ENCODE measurements at places on chromosomes 6 and 20.

DNA sequence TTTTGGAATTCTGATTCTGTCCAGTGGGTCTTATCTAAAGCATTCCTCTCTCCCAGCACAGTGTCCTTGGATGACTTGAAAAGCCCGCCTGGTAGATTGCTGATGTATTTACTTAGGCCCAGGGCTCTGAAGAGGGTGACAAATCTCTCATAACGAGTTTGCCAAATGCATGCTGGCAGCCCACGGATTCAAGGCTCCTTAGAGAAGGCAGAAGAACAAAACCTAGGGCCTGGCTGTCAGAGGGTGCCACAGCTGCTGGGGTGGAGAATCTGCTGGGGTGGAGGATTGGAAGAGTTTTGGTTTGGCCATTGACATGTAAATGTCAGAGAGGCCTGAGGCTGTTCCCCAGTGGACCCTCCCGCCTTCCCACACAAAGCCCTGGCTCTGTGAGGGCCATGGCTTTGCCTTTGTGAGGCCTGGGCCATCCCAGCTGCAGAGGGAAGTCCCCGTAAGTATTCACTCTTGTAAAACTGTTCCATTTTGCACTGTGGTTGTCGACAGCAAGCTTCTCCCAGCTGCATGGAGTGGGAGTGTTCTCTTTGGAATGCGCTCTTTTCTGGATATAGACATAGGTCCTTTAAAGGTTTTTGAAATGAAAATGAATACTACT, 50.3 kb downstream of the ANKRD6 start:
- DNase-seq: no peak

GRCh38 chr6:75431379-75431778, 62.2 kb downstream of the FILIP1 start:
- DNase-seq: no peak

- no peak for DNase-seq
These were observed 25.8 kb upstream of the SLC9A8 start for GRCh38 chr20:49786668-49787370.

DNA sequence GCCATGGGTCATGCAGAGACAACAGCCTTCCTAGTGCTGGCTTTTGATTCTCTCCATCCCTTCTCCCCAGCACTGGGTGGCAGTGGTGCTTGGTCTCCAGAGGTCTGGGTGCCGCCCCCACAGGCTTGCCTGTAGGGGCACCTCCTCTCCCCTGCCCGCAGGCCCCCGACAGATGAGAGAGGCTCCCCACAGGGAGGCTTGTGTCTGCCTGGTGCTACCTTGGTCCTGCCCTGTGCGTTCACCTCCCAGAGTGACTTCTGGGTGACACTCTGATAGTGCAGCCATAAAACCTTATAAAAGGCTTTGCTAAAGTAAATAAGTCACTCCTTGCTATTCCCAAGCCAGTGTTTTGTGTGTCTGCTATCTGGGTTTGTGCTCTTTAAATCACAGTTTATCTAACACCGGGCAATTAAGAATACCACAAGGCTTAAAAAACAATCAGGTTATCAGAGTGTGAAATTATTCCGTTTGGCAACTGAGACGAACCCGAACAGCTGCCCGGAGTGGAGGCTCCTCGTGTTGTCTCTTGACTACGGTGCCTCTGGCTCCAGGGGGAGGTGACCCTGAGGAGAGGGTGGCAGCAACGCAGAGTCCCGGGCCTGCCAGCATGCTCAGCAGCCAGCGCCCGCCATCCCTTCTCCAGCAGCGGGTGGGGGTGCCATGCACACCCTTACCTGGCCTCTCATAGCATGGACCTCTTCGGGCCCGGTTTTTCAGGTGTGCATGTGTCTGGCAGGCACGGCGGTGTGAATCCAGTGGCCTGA, 5.4 kb upstream of the C20orf204 start:
- DNase-seq: no peak

- DNase-seq: no peak
These were observed 10.9 kb downstream of the IL20RA start for GRCh38 chr6:137033828-137034227.

DNA sequence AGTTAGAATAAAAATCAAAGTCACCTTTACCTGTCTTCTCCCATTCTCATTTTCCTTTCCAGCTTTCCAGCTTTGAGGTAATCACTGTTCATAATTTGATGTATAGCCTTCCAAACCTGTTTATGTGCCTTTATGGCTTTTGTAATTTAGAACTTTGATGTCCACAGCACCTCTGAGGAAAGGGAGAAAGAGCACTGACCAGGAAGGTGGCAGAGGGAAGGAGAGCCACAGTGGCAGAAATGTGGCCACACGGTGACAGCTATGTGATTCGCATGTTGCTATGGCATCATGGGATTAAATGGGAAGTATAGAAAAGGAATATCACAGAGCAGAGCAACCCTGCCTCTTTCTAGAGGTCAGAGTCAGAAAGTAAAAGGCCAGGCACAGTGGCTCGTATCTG, 51.7 kb upstream of the PLCG1 start:
- no peak for DNase-seq

- peak; percentile 20 for DNase-seq
These were observed 23.5 kb downstream of the MAPK14 start for GRCh38 chr6:36050947-36051710.

- DNase-seq: peak; percentile 90
These were observed 85.8 kb downstream of the CEBPB start for GRCh38 chr20:50276119-50277063.

GRCh38 chr20:48458601-48459385, 369.0 kb downstream of the PREX1 start:
- DNase-seq: no peak

- DNase-seq: no peak
These were observed 26.0 kb downstream of the TBC1D7 start for GRCh38 chr6:13302291-13302690.

DNA sequence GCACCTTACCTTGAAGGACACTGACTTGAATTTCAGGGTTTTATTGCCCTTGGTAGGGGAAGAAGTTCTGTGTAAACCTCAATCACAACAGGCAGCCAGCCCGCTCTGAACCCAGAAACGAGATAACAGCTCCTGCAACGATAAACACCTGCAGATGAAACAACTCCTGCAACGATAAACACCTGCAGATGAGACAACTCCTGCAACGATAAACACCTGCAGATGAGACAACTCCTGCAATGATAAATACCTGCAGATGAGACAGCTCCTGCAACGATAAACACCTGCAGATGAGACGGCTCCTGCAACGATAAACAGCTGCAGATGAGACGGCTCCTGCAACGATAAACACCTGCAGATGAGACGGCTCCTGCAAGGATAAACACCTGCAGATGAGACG, 54.0 kb upstream of the TBXT start:
- DNase-seq: no peak

- DNase-seq: no peak
These were observed 115.7 kb downstream of the CD109 start for GRCh38 chr6:73811706-73812105.

- DNase-seq: no peak
These were observed 15.0 kb upstream of the DTNBP1 start for GRCh38 chr6:15677822-15678221.

DNA sequence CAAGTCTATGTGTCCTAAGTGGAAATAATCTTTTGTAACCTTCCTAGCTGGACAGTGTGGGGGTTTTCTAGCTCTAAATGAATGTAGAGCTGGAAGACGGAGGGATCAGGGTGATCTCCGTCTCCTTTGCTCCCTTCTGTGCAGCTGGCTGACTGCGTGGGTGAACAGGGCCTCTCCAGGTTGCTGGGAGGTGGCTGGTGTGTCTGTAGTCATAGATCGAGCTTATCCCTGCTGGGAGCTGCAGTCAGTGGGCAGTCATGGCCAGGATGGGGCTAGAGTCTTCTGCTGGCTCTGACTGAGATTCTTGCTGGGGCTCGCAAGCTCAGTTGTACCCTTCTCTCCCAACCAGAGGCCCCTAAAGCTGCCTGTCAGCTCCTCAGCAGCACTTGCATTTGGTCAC, 6.4 kb downstream of the SEC23B start:
- no peak for DNase-seq

DNA sequence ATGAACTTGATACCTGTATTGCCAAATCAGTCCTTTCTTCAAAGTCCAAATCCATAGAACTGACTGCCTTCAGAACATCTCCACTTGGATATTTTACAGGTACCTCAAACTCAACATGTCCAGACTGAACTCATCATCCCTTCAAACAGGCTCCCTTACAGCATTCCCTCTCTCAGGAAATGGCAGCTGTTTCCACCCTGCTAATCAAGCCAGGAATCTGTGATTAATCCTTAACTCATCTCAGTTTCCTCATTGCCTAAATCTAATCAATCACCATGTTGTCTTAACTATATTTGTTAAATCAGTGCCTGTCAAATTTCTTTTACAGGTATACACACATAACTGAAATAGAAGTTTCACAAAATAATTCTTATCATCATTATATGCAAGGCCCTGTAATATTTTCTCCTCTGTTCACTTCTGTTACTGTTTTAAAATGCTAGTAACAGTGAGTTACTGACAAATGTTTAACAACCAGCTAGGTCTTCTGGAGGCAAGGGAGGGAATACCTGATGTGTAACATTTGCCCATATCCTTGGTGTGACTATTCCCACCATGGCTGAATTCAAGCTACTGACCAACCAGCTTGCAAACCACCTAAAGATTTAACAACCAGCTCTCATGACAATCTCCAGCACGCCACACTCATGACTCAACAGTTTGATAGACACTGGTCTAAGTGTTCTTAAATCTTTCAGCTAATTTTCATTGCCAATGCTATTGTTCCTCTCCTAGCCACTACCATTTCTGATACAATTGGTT, 124.9 kb downstream of the ADAT2 start:
- DNase-seq: no peak

DNA sequence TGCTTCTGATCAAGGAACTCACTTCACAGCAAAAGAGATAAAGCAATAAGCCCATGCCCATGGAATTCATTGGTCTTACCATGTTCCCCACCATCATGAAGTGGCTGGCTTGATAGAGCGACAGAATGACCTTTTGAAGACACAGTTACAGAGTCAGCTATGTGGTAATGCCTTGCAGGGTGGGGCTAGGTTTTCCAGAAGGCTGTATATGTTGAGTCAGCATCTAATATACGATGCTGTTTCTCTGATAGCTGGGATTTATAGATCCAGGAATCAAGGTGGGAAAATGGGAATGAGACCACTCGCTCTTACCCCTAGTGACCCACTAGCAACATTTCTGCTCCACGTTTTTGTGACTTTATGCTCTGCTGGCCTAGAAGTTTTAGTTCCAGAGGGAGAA, 220.7 kb upstream of the RSPO3 start:
- no peak for DNase-seq

DNA sequence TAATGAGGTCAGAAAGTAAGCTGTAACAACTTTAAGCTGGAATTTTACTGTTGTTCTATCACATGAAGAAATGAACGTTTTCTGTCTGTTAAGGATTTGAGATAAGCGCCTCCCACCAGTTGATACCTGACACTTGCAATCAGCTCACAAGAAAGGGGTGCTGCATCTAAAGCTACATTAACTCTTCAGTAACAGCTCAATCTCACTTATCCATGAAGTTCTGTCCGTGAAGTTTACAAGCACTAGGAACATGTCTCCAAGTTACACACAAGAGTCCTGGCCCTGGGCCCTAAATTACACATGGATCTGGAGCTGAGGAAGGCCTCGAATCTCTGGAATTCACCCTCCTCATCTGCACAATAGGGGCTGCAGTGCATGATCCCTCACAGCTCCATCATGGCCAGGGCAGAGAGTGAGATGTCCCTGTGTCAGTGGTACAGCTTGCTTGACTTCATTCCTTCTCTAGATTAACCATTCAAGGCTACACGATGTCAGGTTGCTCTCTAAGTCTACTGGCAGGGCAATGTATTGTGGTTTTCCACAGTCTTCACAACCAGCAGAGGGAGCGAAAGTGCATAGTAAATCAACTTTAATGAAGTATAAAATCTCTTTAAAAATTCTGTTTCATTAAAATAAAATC, 182.4 kb upstream of the MCHR2 start:
- DNase-seq: no peak

GRCh38 chr6:158031381-158032353, 50.0 kb downstream of the SYNJ2 start:
- DNase-seq: peak; percentile 97

DNA sequence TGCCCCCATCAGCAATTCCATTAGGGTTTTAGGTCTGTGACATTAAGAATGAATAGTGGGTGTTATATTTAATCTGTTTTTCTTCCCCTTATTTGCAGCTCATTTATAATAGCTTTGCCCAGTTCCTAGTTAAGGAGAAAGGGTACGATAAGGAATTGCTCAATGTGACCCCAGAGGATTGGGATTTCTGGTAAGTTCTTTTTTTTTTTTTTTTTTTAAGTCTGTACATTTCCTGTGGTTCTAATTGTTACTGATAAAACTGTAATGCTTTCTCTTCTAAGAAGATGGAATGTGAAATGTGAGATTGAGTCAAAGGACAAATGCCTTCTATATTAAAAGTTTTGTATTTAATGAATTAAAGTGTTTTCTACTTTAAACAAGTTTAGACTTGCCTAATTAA, 5.5 kb downstream of the NT5DC1 start:
- no peak for DNase-seq

GRCh38 chr6:18141805-18142590, 12.9 kb downstream of the TPMT start:
- DNase-seq: no peak

DNA sequence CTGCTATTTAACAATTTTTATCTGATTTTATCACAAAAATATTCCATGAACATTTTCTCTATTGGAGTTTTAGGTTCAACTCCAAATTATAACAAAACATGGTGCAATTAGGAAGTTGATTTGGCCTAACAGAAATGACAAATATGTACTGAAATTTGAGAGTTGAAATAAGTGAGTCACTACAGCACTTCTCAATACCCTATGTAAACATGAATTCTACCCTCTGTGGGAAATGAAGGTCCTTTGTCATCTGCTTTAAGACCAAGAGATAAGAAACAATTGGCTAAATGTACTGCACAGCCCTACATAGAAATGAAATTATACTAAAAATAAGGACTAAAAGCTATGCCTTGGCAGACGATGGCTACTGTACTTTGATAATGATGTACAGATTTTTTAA, 86.2 kb upstream of the BEND6 start:
- DNase-seq: no peak

GRCh38 chr20:47502271-47503239, 868 bp downstream of the NCOA3 start:
- peak; percentile 70 for DNase-seq

- no peak for DNase-seq
These were observed 311.3 kb downstream of the CDKAL1 start for GRCh38 chr6:20845592-20845991.

GRCh38 chr20:53804920-53805894, 211.6 kb upstream of the ZNF217 start:
- DNase-seq: no peak

GRCh38 chr6:117531809-117532725, 49.6 kb downstream of the DCBLD1 start:
- DNase-seq: no peak

GRCh38 chr6:148990403-148990802, 243.6 kb downstream of the UST start:
- DNase-seq: no peak
